ENCODE measurements at places on chromosomes 12 and 14.

DNA sequence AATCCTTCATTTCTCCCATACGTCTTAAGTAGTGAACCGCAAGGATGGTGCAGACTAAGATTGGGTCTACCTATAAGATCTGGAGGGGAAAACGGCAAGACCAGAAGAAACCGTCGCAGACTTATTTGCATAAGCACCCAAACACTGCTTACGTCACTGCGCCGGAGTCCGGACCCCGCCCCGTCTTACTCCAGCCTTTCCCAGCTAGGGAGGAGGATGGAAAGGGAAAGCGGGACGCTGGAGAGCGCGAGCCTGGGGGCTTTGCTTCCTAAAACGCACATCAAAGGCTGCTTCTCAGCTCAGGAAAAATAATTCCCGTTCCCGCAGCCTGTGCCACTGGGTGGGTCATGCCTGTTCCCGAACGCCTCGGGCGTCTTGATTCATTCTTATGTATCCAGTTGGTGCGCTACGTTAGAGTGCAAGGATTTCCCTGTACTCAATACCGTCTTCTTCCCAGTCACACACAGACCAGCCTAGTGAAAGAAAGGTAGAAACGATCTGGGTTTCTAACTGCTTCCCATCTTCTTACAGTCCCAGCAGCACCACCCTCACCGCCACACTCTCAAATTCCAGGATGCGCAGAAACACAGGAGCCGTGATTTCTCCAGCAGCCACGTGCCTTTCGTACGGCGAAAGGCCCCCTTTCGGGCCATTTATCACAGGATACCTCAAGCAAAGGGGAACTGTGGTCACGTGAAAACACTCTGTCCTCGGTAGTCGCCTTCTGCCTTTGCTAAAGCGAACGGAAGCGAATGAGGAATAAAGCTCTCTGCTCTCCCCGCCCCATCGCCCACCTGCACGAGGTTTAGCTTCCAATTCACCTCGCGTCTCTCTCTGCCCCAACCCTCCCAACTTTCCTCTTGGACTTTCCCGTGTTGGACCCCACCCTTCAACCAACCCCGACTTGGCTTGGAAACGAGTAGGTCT, 1.1 kb downstream of the SLC6A15 start:
- DNase-seq = peak; percentile 81

DNA sequence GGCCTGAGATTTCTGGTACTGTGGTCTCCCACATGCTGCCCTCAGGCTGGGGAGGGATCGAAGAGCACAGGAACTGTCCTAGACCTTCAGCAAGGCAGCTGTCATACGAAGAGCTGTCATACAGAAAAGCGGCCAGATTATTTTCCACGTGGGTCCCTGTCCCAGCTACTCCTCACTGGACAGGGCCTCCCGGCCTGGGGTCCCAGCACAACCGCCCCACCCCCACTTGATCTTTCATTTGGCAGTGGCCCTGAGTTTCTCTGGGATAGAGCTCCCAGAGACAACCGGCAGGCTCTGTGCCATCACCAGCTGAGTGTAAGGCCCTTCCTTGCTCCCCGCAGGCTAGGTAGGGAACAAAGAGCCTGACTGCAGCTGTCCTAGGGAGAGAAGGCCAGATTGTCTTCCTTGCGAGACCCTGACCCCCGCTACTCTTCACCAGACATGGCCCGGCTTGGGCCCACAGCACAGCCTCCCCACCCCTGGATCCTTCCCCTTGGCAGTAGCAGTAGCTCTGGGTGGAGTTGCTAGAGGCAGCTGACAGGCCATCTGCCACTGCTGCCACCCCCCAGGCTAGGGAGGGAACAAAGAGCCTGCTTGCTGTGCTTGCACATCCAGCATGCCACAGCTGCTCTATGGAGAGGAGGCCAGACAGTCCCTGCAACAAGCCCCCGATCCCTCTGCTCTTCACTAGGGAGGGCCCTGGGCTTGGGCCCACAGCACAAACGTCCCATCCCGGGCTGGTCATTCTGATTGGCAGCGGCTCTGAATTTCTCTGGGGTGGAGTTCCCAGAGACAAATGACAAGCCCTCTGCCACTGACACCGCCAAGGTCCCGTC, 3.1 kb upstream of the OR4N2 start:
- no peak for DNase-seq

DNA sequence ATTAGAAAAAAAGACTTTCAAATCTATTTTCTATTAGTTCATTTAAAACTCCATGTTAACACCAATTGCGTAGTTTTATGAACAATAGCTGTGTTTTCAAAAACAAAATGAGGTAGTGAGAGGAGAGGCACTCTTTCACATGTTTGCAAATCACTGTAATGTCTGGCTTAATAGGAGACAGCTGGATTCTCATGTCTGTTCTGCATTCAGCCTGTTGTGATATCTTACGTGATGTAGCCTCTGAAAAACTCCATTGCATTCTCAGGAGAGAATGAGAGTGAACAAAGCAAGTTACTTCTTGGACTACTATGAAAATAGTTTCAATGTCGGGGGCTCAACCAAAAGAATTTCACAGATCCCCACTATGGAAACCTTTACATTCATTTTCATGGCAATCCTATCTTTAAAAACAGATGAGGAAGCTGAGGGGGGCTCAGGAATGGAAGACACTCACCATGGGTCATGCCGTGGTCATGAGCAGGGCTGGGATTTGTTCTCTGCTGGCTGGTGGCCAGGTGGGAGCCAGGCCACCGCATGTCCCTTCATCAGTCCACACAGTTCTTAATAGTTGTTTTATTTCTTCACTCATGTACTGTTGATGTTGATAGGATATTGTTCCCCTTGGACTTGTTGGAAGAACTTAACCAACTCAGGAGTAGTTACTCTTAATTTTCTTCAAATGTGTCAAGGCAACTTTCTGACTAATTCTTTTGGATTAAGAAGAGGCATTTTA, 346.2 kb upstream of the FAR2 start:
- no peak for DNase-seq

GRCh38 chr12:28209782-28210181, 19.5 kb downstream of the CCDC91 start:
- no peak for DNase-seq

GRCh38 chr12:69633061-69633460, 22.4 kb upstream of the LRRC10 start:
- no peak for DNase-seq

DNA sequence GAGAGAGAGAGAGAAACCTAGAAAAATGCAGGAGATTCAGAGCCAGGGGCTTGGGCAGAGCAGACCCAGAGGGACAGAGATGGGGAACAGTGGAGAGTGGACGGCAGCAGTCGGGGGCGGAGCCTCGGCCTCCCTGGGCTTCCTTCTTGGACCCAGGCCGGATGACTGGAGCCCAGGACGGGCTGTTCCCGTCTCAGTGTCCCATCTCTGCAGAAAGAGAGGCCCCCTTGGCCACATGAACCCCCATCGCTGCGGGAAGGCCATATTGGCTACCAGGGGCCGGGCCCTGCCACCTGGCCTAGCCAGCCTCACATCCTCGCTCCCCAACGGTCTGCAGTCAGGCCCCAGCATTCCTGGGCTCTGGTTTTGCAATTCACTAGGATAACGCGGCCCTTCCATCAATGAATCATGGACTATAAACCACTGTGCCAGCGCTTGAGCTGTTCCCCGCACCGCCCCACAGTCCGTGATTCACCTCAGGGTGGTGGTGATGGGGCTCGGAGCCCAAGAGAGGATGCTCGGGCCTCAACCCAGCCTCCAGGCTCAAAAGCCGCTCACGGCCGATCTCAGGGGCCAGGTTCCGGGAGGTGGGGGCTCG, 116.5 kb downstream of the RFLNA start:
- DNase-seq = no peak

DNA sequence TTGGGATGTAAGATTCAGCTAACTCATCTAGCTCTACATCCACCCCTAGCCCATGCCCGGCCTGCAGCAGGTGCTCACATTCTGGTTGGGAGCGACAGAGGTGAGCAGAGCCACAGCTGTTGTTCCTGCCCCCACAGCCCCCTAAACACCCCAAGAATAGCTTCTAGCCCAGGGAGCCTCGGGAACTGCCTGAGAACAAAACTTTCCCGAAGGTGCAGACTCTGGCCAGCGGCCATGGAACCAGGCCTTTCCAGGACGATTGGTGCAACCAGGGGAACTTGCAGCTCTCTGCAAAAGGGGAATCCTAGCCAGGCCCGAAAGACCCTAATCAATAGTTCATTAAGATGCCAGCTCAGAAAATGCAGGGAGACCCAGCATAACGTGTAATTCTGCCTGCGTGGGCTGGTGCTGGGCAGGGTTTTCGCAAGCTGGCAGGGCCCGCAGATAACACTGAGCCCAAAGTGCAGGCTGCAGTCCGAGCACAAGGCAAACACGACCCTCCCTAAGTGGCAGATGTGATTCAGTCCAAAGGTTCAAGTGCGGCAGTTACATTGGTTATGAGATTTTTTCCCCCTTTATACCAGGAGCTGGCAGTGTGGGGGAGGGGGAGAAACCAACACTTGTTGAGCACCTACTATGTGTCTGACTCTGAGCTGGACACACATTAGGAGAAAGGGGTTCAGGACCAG, 122.5 kb upstream of the MAP1LC3B2 start:
- no peak for DNase-seq

GRCh38 chr14:25833341-25834126, 764.3 kb downstream of the NOVA1 start:
- peak; percentile 61 for DNase-seq

DNA sequence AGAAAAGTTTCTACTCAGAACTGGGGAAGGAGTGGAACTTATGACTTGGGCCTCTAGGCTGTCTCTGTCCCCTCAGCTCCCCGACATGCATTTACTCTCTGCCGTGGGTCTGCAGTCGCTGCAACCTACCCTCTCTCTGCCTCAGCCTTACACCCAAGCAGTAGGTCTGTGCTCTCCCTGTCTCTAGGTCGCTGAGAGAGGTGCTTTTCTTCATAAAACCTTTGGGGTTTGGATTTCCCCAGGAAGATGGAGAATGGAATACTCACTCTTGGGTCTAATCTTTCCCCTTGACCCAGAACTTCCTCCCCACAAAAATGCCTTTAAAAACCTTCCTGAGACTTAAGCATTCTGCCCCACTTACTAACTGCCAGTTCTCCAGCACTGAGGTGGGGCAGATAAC, 12.9 kb downstream of the GPR84 start:
- no peak for DNase-seq

DNA sequence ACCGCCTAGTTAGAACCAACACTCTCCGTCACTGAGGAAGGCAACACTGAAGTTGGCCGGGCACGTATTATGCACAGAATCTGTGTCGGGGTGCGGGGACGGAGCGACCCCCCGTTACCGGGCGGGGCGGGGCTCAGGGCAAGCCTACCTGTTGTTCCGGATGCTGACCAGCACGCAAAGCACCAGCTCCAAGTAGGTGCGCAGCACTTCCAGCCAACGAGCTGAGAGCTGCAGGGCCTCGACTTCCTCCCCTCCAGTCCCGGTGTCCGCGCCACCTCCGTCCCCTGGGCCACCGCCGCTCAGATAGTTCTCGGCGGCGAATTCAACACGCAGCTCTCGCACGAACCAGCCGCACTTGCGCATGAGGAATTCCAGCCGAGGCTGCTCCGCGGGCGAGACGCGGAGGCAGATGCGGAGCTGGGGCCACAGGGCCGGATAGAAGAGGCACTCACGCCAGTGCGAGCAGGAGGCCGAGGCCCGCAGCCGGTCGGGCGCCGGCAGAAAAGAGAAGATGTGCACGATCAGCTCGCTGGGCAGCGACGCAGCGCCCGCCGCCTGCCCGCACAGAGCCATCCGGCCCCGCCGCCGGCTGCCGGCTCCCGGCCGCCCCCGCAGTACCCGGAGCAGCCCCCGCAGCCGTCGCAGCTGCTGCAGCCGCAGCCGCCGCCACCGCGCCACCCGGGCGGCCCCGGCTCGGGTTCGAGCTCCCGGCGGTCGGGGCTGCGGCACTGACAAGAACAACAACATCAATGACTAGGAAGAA, 636 bp downstream of the FBXO33 start:
- peak; percentile 47 for DNase-seq

All from NCI-H1105 treated with DMSO at 0.1 percent for 48 hours (cell line).